GM04504 (cell line): ENCODE measurements at places on chromosomes 4 and X.

DNA sequence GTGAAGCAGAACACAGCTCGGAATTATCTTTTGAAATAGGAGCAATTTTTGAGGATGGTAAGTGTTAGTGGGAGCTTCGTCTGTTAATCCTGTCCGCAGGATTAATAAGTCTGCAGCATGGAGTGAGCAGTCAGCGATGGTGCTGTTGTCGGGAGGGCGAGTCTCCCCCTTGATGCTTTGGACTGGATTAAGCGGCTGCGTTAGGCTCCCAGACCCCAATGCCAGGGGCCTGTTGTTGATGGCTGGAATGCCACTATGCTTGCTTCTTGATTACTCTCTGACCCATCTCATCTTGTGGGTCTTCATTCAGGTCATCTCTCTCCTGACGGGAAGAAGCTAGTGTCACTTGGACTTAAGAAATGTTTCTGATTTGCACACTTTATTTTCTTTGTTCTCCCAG, 332.6 kb downstream of the ARHGAP10 start:
- no peak for DNase-seq

DNA sequence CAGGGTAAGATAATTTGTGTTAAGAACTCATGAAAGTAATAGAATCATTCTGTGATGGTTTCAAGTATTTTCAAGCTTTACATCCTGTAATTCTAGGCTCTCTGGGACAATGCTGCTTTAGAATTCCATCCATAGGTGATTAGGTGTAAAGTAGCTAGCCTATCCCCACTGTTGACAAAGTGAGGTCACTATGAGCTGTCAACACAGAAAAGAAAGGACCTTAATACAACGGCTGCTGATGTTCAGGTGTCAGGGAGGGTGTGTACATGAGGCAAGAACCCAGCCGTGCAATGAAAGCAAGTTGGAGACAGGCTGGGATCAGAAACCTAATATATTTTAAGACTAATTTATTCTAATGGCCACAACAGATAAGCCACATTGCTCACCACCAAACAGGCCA, 36.8 kb upstream of the SH3RF1 start:
- no peak for DNase-seq

- no peak for DNase-seq
Observed at GRCh38 chr4:184857441-184858121, 31.8 kb upstream of the ACSL1 start.

GRCh38 chr4:70182517-70183167, 12.9 kb upstream of the ODAM start:
- DNase-seq, result no peak

DNA sequence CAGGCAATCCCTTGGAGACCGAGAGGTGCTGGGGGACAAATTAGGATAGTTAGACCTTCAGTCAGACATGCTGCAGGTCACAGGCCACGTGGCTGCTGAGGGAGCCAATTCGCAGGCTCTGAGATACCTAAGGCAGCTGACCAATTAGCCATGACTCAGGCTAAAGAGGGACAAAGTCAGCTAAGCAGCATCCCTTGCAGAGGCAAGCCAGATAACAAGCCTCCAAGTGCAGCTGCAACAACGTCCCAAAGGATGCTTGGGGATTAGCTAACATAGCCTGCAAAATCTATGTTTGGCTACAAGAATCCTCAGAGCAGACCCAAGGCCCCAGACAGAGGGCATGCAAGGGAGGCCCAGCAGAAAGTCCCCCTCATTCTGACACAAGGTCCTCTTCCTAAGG, 93.5 kb downstream of the SEL1L3 start:
- DNase-seq, result no peak

DNA sequence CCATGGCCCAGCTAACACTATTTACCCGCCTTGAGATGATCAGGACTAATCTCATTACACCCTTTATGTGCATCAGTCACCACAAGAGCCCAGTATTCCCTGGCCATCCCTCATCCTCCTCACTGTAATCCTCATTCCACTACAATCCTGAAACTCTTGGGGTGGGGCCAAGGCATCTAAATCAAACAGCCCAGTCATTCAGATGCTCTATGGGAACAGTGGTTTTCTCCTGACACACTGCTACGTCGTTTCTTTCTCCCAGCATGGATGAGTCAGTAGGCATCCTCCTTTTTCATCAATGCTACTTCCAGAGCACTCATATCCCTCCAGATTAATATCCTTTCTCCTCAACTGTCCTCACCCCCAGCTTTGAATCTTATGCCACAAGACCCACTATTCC, 5.6 kb downstream of the SDAD1 start:
- peak; percentile 92 for DNase-seq

DNA sequence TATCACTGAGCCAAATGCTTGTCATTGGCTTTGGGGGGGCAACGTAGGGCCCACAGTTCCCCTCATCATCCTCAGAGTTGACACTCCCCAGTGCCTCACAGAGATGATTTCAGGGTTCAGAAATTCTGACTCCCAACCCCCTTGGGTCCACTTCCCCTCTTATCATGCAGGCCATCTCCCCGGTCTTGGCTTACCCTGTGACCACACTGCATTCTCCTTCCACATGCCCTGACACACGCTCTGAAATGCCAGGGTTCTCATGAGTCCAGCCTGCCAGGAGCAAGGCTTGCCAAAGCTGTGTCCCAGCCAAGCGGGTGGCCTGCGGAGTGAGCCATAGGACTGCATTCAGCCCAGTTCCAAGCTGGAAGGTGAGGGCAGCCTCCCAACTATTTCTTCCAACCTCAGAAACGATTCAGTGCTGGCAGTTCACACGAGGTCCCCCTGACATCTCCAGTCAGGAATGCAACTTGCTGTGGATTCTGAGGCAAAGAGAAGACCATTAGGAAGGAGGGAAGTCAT, 101.2 kb downstream of the SMIM20 start:
- peak; percentile 100 for DNase-seq

- no peak for DNase-seq
Observed at GRCh38 chrX:43176686-43177085, 398.7 kb upstream of the PPP1R2C start.

- DNase-seq, result no peak
Observed at GRCh38 chrX:64186974-64187761, 18.3 kb downstream of the AMER1 start.

DNA sequence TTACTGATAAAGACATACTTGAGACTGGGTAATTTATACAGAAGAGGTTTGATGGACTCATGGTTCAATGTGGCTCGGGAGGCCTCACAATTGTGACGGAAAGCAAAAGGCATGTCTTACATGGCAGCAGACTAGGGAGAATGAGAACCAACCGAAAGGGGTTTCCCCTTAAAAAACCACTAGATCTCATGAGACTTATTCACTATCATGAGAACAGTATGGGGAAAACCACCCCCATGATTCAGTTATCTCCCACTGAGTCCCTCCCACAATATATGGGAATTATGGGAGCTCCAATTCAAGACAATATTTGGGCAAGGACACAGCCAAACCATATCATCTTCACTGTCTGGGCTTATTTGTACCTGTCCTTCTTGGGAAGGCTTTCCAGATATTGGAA, 22.8 kb upstream of the MUC7 start:
- DNase-seq, result no peak
